ENCODE measurements at places on chromosomes 6 and 20.

- DNase-seq: no peak
These were observed 346.9 kb downstream of the RNF144B start for GRCh38 chr6:18733921-18734550.

- no peak for DNase-seq
These were observed 90.3 kb downstream of the SLC22A3 start for GRCh38 chr6:160438481-160438880.

GRCh38 chr20:19903168-19903811 lies 113.9 kb upstream of the NAA20 start:
- peak; percentile 75 for DNase-seq

DNA sequence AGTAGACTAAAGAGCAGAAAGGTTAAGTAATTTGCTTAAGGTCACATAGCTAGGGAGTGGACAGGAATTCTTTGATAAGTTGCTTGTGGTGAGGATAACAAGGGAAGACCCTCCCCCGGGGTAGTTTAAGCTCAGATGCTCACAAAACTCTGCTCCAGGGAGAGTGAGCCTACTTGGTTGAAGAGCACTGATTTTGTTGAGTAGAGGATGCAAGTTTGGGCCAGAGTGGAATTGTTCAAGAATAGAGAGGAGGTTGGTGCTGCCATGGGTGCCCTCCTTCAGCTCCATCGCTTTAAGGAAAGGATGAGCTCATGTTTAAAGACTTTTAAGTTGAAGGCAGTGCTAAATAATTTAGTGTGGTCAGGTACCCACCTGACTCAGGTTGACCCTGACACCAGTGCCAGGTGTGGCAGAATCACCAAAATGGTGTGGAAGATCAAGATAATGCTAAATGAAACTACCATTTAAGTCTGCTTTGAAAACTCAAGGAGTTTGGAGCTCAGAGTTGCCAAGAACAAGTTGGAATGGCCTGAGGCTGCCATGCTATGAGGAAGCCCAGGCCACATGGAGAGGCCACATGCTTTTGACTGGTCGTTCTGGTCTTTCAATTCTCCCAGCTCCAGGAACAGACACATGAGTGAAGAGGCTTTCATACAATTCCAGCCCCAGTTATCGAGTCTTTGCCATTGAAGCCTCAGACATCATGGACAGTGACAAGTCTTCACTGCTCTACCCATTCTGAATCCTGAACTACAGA lies 8.0 kb upstream of the TCF15 start:
- DNase-seq: no peak

DNA sequence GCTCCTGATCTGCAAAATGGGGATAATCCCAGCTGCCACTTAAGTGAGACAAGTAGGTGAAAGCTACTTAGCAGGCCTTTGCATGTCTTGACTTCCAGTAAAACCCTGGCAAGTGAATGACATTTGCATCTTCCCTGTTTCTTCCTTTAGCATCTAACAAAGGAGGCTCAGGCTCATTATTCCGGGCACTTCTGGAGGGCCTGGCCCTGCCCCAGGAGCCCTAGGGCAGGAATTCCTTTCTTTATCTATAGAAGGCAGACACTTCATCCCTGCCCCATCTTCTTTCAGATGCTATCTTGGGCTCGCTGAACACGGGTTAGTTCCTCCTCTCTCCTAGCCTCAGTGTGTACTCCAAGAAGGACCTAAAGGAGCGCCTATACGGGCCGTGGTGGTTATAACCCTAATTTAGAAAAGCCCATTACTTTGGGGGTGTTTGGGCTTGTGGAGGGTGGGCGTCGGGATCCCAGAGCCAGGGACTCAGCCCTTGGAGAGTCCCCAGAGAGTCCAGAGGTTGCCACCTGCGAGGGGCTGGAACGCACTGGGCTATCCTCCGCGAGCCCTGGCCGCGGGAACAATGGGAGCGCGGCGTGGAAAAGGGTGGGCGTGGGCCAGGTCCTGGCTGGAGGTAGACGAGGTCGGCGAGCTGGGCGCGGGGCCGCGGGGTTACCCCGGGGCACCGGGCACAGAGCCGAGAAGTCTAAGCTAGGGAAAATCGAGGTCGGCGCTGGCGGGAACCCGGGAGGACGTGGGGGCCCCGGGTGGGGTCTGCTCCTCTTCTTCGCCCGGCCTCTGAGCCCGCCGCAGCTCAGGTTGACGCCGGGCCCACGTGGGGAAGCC lies 62.8 kb upstream of the EPB41L1 start:
- no peak for DNase-seq

- no peak for DNase-seq
These were observed 110.3 kb downstream of the MEI4 start for GRCh38 chr6:77763124-77763523.

DNA sequence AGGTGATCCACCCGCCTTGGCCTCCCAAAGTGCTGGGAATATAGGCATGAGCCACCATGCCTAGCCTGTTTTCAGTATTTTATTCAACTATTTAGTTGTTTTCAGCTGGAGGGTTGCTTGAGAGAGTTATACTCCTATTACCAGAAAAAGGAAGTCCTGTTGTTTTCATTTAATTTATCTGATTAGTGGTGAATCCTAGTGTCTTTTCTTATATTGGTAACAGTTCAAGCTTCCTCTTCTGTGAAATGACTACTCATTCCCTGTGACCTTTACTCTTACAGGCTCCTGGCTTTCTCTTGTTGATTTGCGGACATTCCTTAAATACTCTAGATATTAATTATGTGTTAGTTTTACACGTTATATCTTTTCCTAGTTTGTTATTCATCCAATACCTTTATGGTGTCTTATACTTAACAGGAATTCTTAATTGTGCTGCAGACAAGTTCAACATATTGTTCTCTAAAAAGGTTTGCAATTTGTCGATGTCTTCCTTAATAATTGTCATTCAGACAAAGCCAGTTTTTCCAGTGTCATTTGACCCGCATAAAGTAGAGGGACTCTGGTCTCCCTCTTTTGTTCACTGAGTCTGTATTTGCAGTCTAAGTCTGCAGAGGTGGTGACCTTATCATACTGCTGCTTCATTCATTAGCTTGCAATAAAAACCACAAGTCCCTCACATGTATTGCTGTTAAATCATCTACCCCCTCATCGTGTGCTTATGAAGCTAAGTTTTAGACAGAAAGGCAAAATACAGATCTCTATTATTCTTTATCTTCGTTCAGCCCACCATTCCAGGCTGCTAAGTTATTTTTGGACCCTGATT lies 51.4 kb downstream of the ZBTB9 start:
- DNase-seq: no peak

GRCh38 chr6:129500958-129501739 lies 208.8 kb downstream of the ARHGAP18 start:
- DNase-seq: peak; percentile 39

DNA sequence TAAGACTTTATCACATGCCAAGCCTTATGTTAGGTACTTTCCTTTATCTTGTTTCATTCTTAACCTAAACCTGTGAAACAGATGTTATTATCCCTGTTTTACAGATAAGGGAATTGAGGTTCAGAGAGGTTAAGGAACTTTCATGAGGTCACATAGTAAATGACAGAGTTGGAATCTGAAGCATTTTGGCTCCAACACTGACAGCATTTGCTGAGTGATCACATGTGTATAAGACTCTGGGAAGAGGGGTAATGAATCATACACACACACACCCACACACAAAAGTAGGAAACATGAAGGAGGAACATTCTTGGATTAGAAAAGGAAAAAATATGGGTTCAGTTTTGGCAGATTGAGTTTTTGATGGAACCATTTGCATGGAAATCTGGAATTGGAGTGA lies 212.5 kb downstream of the GJA1 start:
- DNase-seq: no peak

DNA sequence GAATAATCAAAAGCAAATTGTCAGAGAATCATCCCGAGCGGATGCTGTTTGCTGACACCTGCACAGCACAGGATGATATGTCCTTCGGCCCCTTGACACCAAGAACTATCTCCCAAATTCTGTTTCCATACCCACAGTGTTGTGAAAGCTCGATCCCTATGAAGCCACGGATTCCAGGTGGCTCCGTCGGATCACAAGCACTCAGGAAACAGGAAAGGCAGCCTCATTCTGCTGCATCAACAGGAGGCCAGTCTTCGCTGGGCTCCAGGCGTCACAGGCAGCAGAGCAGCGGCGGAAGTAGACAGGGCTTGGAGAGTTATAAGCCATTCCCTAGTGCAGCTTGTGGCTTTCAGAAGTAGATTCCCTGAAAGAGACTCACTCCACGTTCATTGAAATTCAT lies 342.3 kb downstream of the C6orf118 start:
- no peak for DNase-seq

- no peak for DNase-seq
These were observed 20.2 kb downstream of the EYA2 start for GRCh38 chr20:46914789-46915379.

GRCh38 chr20:14525426-14525825 lies 188.0 kb upstream of the FLRT3 start:
- DNase-seq: no peak

DNA sequence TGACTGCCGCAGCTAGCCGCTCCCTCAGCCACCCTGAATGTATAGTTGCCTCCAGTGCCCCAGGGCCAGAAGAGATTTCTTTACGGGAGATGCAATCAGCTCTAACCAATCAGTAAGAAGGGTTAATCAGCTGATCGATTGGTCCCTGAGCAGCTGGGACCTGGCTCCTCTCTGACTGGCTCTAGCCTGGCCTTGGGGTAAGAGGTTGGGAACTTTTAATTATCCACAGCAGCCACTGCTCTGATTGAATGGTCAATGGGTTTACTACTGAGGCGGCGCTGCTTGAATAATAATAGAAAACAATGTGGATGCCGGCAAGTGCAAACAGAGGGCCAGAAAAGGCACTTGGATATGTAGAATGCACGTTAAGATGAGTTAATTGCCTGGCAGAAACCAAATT lies 99.8 kb downstream of the TFAP2A start:
- DNase-seq: no peak

- no peak for DNase-seq
These were observed 3.7 kb upstream of the CD40 start for GRCh38 chr20:46114449-46114848.

GRCh38 chr6:15987569-15987968 lies 141.3 kb upstream of the MYLIP start:
- no peak for DNase-seq

- DNase-seq: no peak
These were observed 7.0 kb downstream of the B4GALT5 start for GRCh38 chr20:49706630-49707091.

DNA sequence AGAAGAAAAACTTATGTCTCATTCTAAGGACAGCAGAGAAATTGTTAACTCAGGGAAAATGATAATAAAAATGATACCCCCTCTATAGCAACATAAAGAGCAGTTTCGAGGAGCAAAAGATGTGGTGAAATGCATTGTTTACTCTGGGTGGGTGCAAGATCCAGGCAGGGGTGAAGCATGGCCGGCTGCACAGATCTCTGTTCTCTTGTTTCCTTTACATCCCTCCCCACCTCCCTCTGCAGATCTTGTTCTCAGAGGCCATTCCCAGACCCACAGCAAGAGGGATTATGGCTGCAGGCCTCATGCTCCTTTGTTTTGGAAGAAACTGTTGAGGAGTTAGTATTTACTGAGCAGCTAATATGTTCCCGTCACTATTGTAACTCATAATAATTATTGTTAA lies 1.8 kb downstream of the BTN3A1 start:
- no peak for DNase-seq

DNA sequence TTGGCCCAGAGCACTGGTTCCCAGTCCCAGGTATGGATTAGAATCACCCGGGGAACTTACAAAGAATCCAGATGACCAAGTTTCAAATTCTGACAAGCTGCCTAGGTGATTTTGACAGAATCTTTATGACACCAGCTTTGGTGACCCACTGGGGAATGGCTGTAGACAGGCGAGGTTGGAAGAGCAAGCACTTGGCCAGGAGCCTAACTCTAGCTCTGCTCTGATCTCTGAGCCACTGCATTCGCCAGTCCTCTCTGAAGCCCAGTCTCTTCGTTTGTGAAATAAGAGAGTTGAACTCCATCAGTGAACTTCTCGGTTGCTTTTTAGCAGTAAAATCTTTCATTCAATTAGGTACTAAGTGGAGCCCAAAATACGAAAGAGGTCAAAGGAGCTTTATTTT lies 161.2 kb downstream of the VEGFA start:
- DNase-seq: no peak

DNA sequence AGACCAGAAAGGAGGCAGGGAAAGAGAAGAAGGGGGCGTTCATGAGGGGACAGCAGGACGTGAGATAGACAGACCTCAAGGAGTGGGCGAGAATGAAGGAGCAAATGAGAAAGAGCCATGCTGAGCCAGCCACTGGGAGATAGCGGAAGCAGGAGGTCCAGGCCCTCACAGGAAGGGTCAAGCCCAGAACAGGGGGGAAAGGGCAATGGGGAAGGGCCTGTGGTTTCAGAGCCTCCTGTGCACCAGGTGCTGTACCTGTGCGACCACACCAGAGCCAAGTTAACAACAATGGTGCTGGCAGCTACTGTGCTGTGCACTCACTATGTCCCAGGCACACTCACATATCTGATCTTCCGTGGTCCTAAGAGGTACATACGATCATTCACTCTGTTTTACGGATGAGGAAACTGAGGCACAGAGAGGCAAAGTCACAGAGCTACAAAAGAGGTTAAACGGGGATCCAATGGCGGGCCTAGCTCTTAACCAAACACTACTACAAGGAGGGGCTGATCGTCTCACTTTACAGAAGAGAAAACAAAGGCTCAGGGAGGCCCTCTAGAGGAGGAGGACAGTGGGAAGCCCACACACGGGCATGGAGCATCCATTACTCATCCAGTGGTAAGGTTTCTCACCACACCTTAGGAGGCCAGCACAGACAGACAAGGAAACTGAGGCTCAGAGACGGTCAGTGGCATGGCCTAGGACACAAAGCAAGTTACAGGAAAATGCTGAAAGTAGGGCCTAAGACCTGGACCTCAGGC lies 129.1 kb downstream of the PREX1 start:
- DNase-seq: no peak

- no peak for DNase-seq
These were observed 512.7 kb upstream of the ZNF337 start for GRCh38 chr20:26209171-26209941.

DNA sequence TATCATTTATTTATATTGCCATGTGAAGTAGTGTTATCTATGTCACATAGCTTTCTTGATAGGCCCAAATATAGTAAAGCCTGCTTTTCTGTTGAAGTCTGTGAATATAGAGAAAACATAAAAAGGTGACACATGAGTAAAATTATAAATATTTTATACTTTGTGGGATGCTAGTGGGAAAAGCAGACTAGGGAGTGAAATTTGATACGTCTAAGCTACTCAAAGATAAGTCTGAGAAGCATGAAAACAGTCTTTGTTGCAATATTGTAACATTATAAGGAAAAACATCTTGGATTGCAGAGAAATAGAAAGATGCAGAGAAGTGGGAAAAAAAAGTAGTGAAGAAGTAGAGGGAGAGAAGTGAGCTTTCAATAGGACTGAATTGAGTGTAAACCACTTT lies 75.4 kb downstream of the ZNF292 start:
- no peak for DNase-seq

- no peak for DNase-seq
These were observed 27.7 kb downstream of the CST9L start for GRCh38 chr20:23540624-23541023.

GRCh38 chr6:32666420-32667300 lies at the start of gene HLA-DQB1:
Gene HLA-DQB1 (minus strand): TSS chr6:32666657. CDS start chr6:32666607, 50 bp downstream.
- DNase-seq: no peak

GRCh38 chr20:22807646-22808244 lies 223.4 kb upstream of the FOXA2 start:
- no peak for DNase-seq

Measured in AML-193 (cell line).